Cardiac muscle cell (in vitro differentiated cells and primary cell): ENCODE measurements at places on chromosomes 1 and 21. TPM values are rescaled to one million over a fixed set of nuclear protein-coding genes. Genes with fewer than 3 reads are reported as not detected.

DNA sequence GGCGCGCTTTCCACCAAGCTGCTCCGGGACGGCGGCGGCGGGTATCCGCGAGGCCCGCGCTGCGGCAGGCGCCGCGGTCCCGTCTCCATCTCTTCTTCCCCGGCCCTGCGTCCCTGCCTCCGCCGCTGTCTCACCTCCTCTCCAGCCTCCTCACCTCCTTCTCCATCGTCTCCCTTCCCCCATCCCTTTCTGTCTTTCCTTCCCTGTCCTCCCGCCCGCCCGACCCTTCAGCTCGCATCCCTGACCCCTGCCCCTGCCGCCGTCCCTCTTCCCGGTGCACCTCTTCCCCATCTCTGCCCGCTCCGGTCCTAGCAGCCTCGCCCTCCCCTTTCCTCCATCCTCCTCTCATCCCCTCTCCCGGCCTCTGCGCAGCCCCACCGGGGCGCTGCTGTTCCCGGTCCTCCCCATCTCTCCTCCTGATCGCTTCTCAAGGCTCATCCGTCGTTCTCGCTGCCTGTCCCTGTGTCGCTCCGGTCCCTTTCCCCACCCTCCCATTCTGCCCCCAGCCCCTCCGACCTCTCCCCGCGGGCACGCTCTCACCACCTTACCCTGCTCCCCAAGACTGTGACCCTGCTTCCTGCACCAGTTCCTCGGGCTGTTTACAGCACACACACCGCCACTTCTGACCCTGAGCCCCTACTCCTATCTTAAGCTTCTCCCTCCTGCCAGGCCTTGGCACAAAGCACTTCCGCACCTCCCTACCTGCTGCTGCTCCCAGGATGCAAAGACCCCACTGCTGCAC lies 760 bp upstream of the NPHP4 start:
- DNase-seq: no peak

NLRP3 gene
- total RNA-seq: 0.39 and 1.5 TPM in 2 replicates

S100A9 gene
- 0.74 and 1.3 TPM in 2 replicates for total RNA-seq

FAM43B gene
- 3.6 and 3.8 TPM in 2 replicates for total RNA-seq

LIPI gene
- total RNA-seq: not detected in 2 replicates

GRCh38 chr1:237226177-237226944 lies 184.4 kb downstream of the RYR2 start:
- no peak for DNase-seq

- no peak for DNase-seq
Observed at GRCh38 chr1:12438349-12438924, 179.6 kb downstream of the DHRS3 start.

REN gene
- total RNA-seq: 0.39 TPM in 1 of 2 replicates, not detected in the other

- DNase-seq: no peak
Observed at GRCh38 chr1:20354610-20355009, 63.9 kb downstream of the VWA5B1 start.

NGF gene
- 0.14 and 0.48 TPM in 2 replicates for total RNA-seq

- no peak for DNase-seq
Observed at GRCh38 chr1:42825036-42825851, 8.0 kb upstream of the SVBP start.

HSF2BP gene
- total RNA-seq: 1.2 and 3.6 TPM in 2 replicates

GRCh38 chr1:229186373-229187056 lies 84.4 kb upstream of the RAB4A start:
- DNase-seq: no peak
